Globus pallidus (tissue), 1 donor: ENCODE measurements at places on chromosomes 1 and 21.
A peak's percentile ranks its signal among the peaks of the same experiment; 100 is the strongest.

GRCh38 chr1:32929366-32929765 is 28.2 kb upstream of the TMEM54 start:
- DNase-seq: no peak

DNA sequence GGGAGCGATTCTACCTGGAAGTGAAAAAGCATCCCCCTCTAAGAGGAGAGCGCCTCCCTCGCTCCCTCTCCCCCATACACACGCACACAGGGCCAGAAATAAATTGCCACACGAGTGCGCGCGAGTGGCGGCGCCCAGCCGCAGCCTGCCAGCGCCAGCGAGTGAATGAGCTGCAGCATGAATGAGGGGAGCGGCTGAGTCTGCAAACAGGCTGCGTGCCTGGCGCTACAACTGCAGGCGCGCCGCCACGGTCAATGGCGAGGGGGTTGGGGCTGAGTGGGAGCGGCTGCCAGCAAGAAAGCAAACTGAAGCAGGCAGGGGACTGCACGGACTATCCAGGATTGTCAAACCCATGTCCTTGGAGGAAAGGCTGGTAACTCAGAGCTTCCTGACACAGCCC is 2.2 kb downstream of the CAMK1G start:
- peak; percentile 63 for DNase-seq

- no peak for DNase-seq
Measured at GRCh38 chr1:1144122-1144842, 28.4 kb upstream of the C1orf159 start.

DNA sequence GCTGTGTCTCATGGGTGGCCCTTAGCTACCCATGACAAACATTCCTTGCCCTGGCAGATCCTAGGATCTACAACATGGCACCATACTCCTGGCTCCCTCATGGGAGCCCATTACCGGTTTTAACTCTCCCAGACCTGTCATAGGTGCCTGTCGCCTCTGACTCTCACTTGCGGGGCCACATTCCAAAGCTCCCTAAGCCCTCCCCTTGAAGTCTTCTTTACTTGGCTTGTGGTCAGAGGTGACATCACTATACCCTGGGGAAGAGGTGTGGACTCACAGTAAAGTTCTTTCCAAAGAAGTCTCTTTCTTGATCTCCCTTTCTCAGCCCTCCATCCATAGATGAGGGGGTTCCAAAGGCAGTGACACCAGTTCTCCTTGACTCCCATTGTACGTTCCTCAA is 5.4 kb upstream of the SLAMF9 start:
- DNase-seq: no peak

GRCh38 chr1:187605736-187606135 is 777.0 kb downstream of the PLA2G4A start:
- no peak for DNase-seq

GRCh38 chr21:34834852-34835501 is 166.2 kb downstream of the CLIC6 start:
- DNase-seq: no peak

DNA sequence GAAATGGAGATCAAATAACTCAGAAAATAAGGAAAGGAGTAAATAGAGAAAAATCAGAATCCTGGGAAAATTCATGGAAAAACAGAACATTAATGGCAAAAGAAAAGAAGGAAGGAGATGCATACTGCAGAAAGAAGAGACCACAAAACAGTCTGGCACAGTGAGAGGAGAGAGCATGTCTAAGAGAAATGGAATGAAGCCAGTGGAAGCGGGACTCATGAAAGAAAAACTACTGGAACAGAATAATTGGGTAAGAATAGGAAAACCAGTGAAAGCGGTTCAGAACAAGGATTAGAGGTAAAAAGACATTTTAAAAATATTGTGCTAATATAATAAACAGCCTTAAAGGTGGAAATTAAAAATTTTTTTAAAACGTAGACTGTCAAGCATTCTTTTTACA is 93.6 kb upstream of the GREM2 start:
- DNase-seq: no peak

- DNase-seq: no peak
Measured at GRCh38 chr1:175536369-175536768, 207.0 kb downstream of the TNR start.

DNA sequence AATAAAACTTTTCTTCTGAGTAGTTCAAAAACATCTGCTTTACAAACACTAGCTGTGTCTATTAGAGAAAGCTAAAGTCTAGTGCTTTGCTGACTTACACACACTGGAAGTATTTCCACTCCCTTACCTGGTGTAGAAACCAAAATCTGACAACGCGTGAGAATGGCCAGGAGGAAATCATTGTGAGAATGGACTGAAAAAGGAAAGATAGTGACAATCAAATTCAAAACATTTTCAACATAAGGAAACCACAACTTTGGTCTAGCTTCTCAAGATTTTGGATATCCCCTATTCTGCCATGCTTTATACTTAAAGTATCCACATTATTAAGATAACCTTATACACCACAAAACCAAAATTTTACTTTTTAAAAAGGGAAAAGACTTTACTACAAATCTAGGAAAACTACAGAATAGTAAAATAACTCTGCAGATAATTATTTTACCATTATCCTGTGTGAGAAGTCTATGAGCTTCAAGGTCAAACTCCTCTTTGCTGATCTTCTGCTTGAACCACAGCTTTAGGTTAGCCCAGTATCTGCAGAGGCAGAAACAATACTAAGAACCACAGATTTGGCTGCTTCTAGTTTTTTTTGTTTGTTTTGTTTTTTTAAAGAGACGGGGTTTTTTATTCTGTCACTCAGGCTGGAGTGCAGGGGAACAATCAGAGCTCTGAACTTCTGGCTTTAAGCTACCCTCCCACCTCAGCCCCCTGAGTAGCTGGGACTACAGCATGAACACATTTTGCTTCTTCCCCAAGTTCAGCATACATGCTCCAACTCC is 6.6 kb downstream of the TADA1 start:
- no peak for DNase-seq

DNA sequence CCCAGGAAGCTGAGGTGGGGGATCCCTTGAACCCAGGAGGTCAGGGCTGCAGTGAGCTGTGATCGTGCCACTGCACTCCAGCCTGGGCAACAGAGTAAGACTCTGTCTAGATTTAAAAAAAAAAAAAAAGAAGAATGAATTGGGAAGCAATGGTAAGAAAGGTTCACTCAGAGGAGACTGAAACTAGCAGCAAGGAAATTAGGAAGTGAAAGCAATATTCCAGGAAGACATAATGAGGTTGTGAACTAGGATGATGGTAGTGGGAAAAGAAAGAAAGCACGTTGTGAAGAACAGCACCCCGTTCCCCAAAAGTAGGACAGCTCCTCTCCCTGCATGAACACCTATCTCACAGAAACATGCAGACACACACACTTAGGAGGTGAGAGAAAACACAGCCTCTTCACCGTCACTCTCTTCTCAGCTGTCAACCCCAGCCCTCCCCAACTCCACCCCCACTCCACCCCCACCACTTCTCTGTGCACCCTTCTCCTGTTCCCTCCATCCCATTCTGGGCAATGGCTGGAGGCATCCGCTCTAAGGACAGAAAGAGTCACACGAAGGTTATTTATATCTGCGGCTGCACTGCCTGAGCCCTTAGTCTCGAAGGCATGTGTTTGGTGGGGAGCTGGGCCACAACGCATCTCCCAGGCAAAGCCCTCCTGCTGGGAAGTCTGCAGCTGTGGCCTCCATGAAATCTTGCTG is 101.8 kb upstream of the LPGAT1 start:
- no peak for DNase-seq

DNA sequence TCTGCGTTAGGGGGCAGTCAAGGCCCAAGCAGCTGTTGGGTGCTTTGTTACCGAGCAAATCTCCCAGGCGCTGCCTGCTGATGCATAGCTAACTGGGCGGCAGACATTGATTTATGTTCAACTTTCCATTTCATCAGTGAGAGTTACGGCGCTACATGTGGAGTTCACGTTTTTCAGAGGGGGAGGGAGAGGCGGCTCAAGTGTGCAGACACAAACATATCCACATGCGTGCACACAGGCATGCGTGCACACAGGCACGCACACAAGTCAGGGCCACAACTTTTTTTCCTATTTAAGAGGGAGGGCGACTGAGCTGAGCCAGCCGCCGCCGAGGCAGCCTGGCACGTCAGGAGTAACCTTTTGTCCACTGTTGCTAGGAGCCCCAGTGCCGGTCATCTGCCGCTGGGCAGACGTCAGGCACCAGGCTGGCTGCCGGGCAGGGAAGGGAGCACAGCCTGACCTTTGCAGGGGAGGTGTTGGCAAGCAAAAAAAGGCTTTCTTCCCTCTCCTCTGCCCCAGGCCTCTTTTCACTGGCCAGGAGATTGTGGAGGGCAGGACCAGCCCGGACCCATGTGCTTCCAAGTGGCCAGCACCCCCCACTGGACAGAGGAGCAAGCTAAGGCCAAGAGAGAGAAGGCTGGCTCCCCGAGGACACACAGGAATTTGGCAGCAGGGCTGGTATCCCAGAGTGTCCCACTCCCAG is 73.3 kb downstream of the MRPL37 start:
- peak; percentile 84 for DNase-seq

- peak; percentile 18 for DNase-seq
Measured at GRCh38 chr1:47262787-47263413, 30.9 kb upstream of the TAL1 start.

GRCh38 chr1:150981177-150981804 is 801 bp upstream of the ANXA9 start:
- DNase-seq: no peak

GRCh38 chr1:86466109-86466844 is 2.5 kb upstream of the CLCA1 start:
- no peak for DNase-seq

GRCh38 chr1:6435129-6435528 is 10.6 kb downstream of the ESPN start:
- DNase-seq: no peak

- DNase-seq: no peak
Measured at GRCh38 chr1:244237445-244237844, 186.4 kb downstream of the ZBTB18 start.

DNA sequence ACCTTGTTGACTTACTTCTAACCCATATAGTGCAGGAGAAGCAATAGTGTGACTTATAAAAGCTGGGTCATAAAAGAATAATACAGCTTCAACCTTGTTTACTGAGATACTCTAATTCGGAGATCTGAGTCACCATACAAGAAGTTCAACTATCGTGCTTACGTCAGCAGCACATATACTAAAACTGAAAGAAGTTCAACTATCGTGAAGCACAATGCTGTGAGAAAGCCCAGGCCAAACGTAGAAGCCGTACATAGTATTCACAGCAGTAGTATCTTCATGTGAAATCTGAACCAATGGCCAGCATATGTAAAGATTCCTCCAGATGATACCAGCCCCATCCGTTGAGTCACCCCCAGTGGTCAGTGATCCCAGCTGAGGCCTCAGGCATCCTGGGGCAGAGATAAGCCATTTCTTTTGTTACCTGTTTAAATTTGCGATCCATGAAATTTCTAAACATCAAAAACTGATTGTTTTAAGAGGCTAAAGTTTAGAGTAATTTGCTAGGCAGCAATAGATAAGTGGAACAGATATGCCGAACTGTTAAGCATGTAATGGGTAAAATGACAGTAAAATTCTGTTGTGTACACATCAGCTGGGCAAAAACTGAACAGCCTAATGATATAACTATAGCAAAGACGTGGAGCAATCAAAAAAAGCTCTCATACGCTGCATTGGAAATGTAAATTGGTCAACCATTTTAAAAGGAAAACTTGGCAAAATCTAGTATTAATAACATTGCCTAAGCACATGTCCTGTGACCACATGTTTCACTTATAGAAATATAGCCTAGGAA is 53.9 kb upstream of the SAMD13 start:
- no peak for DNase-seq

DNA sequence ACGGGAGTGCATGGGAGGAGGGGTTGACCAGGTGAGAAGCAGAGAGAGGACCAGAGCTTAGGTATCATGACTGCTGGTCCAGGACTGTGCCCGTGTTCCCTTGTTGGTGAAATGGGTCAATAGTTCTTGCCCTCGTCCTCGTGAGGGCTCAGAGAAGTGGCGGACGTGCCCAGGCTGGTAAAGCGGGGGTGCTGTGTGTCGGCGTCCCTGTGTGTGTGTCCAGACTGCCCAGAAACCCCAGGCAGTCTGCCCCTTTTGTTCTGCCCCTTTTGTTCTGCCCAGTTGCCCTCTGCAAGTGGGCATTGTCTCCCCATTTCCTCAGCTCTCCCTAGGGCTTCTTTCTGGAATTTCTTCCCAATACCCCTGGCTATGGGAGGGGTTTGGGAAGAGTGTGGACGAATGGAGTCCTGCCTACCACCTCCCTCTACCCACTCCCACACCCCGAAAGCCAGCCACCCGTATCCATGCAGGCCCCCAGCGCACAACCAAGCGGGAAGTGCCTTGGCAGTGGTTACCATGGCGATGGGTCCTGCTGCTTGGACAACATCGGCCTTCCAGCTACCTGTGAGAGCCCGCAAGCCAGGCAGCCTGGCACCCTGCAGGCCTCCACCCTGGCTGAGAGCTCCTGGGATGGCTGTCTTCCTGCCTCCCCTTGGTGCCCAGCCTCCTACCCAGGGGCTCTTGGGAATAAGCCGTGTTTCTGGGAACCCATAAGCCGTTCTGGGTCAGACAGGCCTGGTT is 34.7 kb downstream of the ACOT11 start:
- DNase-seq: no peak

DNA sequence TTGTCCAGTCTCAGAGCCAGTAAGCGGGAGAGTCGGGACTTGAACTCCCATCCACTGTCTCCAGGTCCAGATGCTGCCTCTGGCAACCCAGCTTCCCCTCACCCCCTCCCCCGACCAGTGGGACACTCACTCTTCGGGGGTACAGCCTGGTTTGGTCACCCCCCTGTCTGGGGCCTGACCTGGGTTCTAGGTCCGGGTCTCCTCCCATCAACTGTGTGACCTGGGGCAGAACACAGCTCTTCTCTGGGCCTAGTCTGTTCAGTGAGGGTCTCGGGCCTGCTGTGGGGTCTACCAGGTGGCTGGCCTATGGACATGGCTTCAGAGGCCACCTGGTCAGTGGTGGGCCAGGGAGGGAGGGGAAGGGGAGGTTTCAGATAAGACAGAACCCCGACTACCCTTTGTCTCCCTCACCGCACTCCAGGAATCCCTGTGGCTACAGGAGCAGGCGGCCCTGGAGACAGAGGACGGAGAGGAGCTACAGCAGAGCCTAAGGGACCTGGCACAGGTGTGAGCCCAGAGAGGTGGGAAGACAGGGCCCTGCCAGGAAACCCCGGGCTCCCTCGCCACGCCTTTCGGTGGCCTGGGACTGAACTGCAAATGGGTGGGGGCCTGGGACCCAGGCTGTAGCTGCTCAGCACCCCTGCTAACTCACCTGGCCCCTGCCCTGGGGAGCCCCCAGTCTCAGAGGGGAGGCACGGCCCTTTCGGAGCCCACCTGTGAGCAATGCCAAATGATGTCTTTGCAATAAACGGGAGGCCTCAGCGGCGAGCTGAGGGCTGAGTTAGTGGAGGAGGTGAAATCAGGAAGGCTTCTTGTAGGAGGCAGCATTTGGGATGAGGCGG is 4.1 kb upstream of the NBPF3 start:
- no peak for DNase-seq

- DNase-seq: no peak
Measured at GRCh38 chr1:6367381-6368012, 26.1 kb downstream of the ACOT7 start.
